NCI-H345 (cell line): ENCODE measurements at places on chromosomes 5 and 9.

DNA sequence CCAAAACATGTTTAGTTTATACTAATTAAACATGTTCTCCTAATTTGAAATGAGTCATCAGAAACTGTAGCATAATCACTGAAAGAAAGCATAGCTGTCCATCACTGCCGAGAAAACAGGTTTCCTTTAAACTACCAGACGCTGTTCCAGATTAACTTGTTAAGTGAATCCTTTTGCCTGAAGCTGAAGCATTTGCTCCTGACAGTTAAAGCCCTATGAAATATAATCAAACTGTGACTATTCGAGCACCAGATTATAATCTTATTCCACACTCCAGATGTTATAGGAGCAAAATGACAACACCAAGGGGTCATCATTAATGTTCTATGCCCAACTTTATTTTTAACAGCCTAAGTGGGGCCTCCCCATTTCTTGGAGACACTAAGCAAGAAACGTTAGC lies 86.0 kb upstream of the CTSL start:
- DNase-seq = no peak

DNA sequence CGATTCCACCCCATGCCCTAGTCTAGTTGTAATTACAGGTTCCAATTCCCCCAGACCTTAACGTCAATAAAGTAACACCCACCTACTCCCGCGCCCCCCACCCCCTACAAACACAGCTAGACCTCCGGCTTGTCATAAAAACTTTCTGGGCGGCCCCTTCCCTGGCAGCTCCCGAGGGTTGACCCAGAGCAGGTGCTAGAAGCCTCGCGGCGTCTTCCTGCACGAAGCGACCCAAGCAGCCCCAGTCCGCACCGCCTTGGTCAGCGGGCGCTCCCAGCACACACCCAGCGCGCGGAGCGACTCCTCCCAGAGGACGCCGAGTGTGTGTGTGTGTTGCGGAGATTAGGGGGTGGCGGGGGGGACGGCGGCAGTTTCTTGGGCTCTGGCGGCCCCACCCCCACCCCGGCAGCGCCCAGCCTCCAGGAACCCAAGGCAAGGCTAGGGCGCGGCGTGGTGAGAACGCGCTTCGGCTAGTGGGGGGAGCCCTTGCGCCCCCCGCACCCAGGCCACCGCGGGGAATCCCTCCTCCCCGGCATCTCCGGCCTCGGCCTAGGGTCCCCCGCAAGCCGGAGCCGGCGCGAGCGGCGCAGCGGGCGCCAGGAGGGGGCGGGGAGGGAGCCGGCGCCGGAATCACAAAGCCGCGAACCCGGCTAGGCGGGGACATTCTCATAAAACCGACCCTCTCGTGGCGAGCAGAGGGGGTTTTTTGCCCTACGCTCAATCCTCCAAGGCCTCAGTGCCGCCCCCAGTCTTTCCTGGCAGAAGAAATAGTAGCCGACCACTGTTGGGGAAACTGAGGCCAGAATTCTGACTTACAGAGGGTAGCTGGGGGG lies 2.2 kb downstream of the PCDH1 start:
- no peak for DNase-seq

- DNase-seq = no peak
Observed at GRCh38 chr5:68924481-68925145, 169.2 kb upstream of the SLC30A5 start.

GRCh38 chr5:9787861-9788600 lies 157.9 kb upstream of the TAS2R1 start:
- peak; percentile 82 for DNase-seq

- no peak for DNase-seq
Observed at GRCh38 chr9:70474413-70474812, 60.0 kb upstream of the KLF9 start.
